ENCODE measurements at places on chromosomes 6 and 20.
A peak's percentile ranks its signal among the peaks of the same experiment; 100 is the strongest.

DNA sequence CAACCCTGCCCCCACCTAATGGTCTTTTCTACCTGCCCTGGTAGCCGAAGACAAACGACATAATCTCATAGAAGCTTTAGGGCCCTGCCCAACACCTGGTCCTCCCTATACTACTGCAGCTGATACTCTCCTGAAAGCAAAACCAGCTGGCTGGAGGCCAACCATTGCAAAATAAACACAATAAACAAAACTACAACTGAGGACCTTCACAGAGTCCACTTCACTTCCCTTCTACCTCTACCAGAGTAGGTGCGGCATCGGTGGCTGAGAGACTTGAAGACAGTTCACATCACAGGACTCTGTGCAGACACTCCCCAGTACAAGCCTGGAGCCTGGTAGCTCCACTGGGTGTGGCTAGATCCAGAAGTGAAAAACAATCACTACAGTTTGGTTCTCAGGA lies 476.2 kb downstream of the MMUT start:
- no peak for DNase-seq

DNA sequence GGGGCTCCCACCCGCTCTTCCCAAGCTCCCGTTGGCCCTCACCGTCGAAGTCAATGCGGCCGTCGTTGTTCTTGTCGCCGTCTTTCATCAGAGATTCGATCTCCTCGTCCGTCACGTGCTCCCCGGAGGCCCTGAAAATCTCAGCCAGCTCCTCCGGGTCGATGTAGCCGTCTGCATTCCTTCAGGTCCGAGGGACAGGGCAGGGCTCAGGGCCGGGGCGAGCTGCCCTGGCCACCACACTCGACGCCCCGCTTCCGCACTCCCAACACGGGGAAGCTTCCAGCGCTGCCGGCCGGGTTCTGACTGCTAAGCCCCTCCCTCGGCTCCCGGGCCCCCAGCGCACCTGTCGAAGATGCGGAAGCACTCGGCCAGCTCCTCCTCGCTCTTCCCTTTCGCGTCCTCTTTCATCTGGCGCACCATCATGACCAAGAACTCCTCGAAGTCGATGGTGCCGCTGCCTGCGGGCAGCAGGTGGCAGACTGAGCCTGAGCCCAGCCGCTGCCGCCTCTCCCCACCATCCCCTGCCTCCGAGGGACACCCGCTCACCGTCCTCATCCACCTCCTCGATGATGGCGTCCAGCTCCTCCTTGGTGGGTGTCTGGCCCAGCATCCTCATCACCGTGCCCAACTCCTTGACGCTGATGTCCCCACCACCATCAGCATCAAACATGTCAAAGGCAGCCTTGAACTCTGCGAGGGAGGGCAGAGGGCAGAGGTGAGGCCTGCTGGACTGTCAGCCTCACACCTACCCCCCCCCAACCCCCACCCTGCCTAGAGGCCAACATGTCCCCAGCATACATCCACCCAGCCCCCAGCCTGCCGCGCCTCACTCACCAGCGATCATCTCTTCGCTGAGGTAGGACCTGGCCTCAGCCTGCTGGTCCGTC lies 2.9 kb downstream of the TNNC2 start:
- no peak for DNase-seq

DNA sequence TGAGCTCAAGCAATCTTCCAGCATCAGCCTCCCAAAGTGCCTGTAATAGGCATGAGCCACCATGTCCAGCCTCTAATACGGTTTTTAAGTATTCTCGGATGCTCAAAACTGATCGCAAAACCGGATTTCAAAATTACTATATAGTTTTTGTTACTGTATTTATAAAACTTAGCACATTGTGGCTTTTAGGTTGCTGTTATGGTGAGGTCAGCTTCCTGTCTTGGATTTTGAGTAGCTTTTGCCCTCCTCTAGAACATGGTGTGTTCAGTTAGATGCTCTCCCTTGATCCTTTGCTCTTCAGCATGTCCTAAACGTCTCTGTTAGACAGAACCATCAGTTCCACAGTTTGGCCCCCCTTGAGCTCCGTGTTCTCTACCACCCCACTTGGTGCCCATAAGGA lies 96.2 kb downstream of the RPP40 start:
- no peak for DNase-seq

DNA sequence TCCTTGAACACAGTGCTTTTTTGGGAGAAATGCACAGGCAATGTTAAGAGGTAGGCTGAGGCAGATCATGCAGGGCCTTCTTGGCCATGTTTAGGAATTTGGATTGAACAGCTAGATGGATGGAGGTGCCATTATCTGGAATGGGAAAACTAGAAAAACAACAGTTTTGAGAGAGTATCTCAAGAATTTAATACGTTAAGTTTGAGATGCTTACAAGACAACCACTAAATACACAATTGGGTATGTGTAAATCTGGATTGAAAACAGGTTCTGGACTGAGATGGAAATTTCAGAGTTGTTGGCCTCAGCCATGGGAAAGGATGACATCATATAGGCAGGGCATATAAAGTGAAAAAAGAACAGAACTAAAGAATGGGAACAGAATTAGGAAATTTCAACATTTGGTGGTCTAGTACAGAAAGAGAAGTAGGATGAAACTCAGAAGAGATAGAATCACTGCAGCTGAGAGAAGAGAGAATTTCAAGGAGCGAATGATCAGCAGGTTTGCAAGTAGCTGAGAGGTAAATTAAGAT lies 37.1 kb downstream of the NCOA7 start:
- DNase-seq: peak; percentile 51

Data from GF-D8 (cell line).